Lung (tissue), 17 donors: ENCODE measurements at places on chromosomes 1 and 21. TPM values are rescaled to one million over a fixed set of nuclear protein-coding genes. Genes with fewer than 3 reads are reported as not detected.
A peak's percentile ranks its signal among the peaks of the same experiment; 100 is the strongest.

SOX13 gene
- 42.0 TPM for total RNA-seq

CHRM3 gene
- 6.6 TPM for total RNA-seq

MYOG gene
- not detected for total RNA-seq

WDR64 gene
- total RNA-seq = not detected

IL12RB2 gene
- total RNA-seq = 2.1 TPM

TAS1R1 gene
- total RNA-seq = 0.51 TPM

WNT9A gene
- 5.5 TPM for total RNA-seq

RGS1 gene
- 86.6 TPM for total RNA-seq

RCSD1 gene
- total RNA-seq = 29.4 TPM

ZC3H11A gene
- 51.6 TPM for total RNA-seq

TSPAN2 gene
- total RNA-seq = 10.0 TPM

C1orf115 gene
- total RNA-seq = 19.0 TPM

EDN2 gene
- 1.3 TPM for total RNA-seq

PLPP3 gene
- 121 TPM for total RNA-seq

GRHL3 gene
- total RNA-seq = 0.95 TPM

RHBDL2 gene
- total RNA-seq = 0.97 TPM

RUNX1 gene
- total RNA-seq = 100 TPM

PUSL1 gene
- 11.3 TPM for total RNA-seq

KCNJ6 gene
- 0.03 TPM for total RNA-seq

LEMD1 gene
- 1.5 TPM for total RNA-seq

ADIPOR1 gene
- total RNA-seq = 96.5 TPM

GRCh38 chr1:181023265-181024057 lies 791 bp upstream of the STX6 start:
- no peak for DNase-seq

- peak; percentile 50 for DNase-seq
Observed at GRCh38 chr1:41122851-41123518, 101.5 kb upstream of the SLFNL1 start.

DNA sequence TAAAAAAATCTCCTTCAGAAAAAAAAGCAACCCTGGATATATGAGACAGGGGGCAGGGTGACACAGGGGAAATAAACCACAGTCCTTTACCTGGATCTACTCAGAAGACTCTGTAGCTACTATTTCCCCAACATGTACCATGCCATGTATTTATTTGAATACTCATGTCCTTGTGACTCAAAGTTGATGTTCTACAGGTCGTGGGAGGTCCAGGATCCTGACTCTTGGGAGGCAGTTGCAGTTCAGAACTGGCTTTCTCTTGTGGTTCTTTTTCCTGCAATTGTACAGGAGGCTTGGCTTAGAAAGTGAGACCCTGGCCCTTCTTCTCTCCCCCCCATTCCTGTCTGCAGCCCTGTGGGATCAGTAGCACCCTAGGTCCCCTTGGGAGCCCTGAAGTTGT lies 5.8 kb upstream of the IL24 start:
- no peak for DNase-seq

- DNase-seq = no peak
Observed at GRCh38 chr21:45011426-45011825, 63.0 kb upstream of the ADARB1 start.

DNA sequence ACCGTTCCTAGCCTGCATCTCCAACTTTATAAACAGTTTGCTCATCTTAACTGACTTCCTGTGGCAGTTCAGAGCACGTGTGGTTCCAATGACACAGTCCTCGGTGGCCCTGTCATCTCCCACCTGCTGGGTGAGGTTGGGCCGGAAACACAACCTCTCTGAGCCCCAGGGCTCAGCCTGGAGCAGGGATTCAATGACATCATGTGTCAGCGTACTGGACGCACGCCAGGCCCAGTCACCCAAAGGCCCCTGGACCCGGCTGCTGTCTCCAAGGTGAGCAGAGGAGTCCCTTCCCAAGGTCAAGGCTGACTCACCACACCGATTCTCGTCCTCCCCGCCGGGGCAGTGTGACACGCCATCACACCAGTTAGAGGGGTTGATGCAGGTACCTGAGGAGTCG lies 19.9 kb downstream of the TMPRSS2 start:
- no peak for DNase-seq

GRCh38 chr1:154352581-154353459 lies 27.5 kb downstream of the ATP8B2 start:
- DNase-seq = peak; percentile 68

GRCh38 chr1:104476126-104476525 lies 726.4 kb downstream of the AMY1C start:
- DNase-seq = no peak

- DNase-seq = no peak
Observed at GRCh38 chr1:229264487-229264886, 6.4 kb upstream of the RAB4A start.

GRCh38 chr1:226946841-226947240 lies 6.7 kb downstream of the COQ8A start:
- no peak for DNase-seq

DNA sequence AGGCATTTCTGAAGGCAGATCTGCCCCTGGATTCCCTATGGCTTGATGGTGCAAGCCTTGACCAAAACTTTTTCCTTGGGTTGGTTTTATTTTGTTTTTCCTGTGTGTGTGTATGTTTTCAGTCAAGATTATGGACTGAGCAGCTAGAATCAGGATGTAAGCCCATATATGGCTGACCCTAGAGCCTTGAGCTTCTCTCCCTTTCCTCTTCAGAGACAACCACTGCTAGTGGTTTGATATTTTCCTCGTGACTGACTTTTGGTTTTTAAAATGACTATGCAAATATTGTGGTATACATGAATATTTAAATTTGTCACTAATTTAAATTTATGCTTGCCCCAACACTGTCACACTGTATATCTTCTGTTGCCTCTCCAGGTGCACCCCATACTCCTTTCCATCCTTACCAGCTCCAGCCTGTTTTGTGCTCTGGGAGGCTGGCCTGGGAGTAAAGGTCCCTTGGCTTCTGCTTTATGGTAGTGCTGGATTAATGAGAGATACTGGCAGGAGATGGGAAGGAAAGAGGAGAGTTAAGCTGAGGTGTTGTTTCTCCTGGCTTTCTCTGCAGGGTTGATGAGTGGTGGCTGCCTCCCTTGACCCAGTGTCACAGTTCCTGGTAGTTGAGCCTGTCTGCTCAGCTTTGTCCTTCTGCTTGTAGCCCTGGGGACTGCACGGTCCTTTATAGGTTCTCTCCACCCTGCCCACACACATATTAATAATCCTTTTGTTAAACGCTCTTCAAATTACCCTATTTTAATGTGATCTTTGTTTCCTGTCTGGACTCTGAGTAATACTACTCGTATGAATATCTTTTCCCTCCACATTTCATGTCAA lies 44.4 kb downstream of the RWDD3 start:
- DNase-seq = no peak

DNA sequence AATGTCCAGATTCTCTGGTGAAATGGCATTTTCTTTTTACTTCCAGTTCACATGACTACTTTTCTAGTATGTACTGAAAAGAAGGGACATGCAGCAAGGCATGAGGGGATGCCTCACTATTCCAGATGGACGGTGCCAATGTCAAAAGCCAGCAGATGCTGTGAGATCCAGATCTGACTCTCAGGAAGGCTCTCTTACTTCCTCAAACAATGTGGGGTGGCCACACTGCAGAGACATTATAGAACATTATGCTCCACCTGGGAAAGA lies 17.7 kb downstream of the CRYZ start:
- no peak for DNase-seq

DNA sequence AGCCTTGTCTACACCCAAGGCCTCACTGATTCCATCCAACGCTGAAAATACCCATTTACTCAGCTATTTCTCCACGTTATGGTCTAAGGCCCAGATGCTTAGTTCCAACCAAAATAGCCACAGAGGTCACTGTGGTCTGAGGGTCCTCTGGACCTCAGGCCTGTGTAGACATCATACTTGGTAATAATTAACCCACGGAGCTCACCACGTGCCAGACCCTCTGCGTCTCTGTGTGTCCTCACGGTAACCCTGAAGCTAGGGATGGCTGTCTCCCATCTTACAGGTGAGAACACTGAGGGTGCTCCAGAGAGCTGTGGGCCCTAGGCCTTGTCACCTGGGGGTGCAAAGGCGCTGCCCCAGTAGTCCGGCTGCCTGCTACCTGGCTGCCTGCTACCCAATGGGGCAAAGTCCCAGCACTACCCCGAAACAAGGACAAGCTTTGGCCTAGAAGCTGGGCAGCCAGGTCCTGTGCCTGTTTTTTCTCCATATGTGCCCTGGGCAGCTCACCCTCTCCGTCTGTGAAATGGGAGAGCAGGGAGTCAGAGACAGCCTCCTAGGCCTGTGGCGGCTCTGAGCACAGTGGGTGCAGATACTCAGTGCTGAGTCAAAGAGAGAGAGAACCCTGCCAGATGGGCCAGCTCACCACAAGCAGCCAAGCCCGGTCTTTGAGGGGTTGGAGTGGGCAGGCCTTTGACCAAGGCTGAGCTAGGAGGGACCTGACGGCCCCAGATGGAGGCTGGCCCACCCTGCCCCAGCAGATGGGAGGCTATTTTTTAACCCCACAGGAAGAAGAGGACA lies 17.0 kb upstream of the RUNX3 start:
- no peak for DNase-seq

DNA sequence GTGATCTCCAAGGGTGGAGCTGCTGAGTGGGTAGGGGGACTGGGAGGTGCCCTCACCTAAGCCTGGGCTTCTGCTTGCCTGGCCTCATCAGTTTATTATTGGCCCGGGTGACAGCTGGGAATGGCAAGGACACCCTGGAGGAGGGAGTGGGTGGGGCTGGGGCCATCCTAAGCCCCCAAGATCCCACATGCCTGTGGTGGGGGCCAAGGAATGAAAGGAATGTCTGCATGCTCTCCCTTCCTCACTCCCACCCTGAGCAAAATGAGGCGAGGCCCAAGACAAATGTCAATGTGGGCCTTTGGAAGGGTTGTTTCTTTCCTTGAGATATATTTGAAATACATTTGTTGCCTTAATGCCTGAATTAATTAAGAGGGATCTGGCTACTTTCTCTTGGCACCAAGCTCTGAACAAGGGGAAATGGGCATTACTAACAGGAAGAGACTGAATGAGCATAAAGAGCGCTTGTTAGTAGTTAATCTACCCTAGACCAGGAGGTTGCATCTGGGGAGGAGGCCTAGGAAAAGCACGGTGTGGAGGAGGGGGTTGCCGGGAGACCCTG lies 19.7 kb upstream of the CHI3L1 start:
- DNase-seq = no peak

GRCh38 chr21:25961042-25961441 lies 209.5 kb downstream of the APP start:
- no peak for DNase-seq

- no peak for DNase-seq
Observed at GRCh38 chr1:174465855-174466254, 18.1 kb downstream of the GPR52 start.

- DNase-seq = no peak
Observed at GRCh38 chr1:55055951-55056631, 16.7 kb downstream of the PCSK9 start.

GRCh38 chr1:169594391-169594790 lies 8.1 kb upstream of the F5 start:
- no peak for DNase-seq

DNA sequence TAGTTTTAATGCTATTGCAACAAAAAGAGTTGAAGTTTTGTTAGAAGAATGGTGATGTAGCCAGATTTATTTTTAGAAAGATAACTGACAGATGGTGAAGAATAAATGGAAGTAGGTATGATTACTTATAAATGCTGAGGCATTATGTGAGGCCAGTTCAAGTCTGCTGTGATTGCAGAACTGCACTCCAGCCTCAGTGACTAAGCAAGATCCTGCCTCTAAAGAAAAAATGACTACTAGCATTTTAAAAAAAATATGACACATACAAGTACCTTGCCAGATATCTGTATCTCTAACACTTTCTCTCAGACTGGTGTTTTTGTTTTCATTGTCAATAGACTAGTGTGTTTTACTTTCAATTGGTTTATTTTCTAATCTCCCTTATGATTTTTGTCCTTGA lies 1242.4 kb upstream of the ADGRL4 start:
- no peak for DNase-seq

DNA sequence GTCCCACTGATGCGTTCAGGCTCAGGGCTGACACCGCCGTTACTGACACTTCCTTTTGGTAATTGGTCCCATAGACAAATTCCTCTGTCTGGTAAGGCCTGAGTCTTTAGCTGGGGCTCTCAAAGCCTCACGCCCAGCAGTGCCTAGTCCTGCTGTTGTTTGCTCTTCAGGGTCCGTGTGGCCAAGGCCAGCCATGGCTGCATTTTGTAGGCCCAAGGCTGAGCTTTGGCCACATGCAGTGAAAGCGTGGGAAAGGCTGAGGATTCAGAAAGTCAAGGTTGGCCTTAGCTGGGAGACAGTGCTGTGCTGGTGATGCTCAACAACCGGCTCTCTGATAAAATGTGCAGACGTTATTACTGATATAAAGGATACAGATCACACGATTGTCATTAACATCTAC lies 63.5 kb upstream of the C1orf174 start:
- no peak for DNase-seq

- DNase-seq = no peak
Observed at GRCh38 chr1:29650041-29650400, 413.7 kb downstream of the PTPRU start.

- DNase-seq = no peak
Observed at GRCh38 chr1:203300441-203301330, 4.6 kb upstream of the BTG2 start.

DNA sequence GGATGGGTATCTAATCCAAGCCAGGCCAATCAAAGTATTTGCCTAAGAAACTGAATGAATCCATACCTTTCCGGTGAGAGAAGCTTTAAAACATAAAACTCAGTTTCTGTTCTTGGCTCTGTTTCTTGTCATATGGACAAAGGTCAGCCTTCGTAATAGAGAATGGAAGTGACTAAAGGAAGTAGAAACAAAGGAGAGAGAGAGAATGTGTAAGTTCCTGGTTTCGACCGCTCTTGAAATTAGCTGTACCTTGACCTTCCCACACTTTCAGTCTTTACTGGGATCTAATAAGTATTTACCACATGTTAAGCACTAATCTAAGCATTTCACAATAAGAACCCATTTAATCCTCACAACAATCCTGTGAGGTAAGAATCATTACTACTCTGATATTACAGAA lies 19.6 kb upstream of the CLCA4 start:
- DNase-seq = no peak

- DNase-seq = no peak
Observed at GRCh38 chr1:22556391-22557104, 6.7 kb upstream of the EPHA8 start.

GRCh38 chr21:33128538-33128937 lies 58.6 kb downstream of the OLIG1 start:
- no peak for DNase-seq

DNA sequence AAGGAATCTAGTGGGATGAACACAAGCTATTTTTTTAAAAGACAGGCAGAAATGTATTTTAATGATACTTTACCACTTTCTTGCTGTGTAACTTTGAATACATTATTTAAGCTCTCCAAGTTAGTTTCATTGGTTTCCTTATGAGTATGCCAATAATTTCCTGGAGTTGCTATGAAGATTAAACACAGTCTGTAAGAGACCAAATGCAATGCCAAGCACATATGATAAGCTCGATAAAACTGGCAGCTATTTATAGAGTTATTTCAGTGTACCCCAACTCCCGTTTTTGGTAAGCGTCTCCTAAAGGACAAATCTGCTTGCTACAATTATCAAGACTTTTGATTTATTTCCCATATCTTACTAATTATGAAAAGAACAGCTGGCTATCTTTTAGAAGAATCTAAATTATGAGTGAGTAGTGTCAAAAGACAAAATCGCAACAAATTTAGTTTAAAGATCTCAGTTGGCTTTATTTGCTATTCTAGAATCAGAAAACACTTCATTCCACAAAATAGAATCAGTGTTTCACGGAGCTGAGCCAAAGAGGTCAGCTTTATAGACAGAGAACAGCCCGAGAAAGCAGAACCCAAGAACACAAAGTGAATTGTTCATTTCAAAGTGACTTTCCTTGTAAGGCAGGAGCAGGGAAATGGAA lies 7.2 kb upstream of the MAP10 start:
- peak; percentile 89 for DNase-seq
